ENCODE measurements at places on chromosomes 6 and 20.

DNA sequence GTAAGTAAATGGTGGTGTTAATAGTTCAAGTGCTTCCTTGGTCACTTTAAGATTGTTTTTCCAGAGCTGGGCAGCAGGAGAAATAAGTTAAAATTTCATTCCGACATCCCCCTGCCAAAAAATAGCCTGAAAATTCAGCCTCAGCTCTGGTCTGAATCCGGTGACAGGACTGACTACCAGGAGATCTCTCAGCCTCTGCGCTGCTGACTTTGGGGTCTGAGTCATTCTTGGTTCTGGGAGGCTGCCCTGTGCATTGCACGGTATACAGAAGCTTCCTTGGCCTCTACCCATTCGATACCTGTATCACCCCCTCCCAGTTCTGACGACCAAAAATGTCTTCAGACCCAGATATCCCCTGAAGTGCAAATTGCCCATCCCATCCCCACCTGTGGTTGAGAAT lies 36.3 kb upstream of the TFAP2C start:
- no peak for DNase-seq

DNA sequence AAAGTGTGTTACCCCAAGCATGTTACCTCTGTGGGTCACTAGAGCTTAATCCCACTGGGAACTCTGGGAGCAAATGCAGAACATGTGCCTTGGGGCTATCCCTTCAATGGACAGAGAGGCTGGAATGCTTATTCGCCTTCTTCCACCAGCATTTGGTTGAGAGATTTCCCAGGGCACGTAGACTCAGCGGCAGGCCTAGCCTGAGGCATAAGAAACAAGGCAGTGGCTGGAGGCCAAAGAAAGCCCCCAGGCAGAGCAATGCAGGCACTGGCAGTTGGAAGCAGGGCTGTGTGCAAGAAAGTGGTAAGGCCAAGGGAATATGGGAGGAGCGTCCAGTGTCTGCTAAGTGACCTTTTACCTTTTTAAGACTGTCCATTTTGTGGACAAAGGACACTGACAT lies 114.0 kb upstream of the FLRT3 start:
- DNase-seq: no peak

DNA sequence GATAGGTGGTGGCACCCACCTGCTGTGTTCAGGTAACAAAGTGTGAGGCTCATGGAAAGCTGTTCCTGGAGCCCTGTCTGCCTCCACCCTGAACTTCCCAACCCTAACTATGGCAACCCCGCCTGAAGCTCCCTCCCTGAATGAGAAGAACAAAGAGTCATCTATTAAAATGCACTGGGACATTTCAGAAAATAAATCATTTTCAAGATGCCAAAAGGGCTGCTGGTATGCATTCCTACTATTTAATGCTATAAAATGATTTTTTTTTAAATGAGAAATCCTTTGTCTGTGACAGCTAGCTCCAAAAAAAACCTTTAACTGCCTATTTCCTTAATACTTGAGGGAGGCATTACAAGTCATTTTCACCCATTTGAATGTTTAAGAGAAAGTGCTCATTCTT lies 84.3 kb upstream of the MRPS10 start:
- DNase-seq: no peak

GRCh38 chr6:142195862-142196541 lies 48.9 kb downstream of the VTA1 start:
- peak; percentile 4 for DNase-seq

DNA sequence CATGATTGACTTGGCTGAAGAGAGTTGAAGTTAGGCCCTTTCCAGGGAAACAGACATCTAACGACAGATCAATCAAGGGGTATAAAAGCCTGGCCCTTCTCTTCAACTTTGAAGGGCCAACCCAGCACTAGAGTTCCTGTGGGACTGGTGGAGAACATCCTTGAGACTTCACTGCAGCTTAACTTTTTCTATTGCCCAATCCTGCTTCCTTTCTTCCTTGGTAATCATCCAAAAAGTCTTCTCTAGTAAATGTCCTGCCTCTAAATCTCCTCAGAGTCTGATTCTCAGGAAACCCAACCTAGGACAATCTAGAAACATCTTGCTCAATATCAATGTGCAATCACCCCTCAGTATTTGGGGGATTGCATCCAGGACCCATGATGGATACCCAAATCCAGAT lies 1.9 kb downstream of the MKKS start:
- DNase-seq: no peak

- no peak for DNase-seq
Measured at GRCh38 chr6:106643061-106643460, 13.7 kb downstream of the QRSL1 start.

GRCh38 chr6:168525926-168526630 lies 85.1 kb downstream of the SMOC2 start:
- no peak for DNase-seq

DNA sequence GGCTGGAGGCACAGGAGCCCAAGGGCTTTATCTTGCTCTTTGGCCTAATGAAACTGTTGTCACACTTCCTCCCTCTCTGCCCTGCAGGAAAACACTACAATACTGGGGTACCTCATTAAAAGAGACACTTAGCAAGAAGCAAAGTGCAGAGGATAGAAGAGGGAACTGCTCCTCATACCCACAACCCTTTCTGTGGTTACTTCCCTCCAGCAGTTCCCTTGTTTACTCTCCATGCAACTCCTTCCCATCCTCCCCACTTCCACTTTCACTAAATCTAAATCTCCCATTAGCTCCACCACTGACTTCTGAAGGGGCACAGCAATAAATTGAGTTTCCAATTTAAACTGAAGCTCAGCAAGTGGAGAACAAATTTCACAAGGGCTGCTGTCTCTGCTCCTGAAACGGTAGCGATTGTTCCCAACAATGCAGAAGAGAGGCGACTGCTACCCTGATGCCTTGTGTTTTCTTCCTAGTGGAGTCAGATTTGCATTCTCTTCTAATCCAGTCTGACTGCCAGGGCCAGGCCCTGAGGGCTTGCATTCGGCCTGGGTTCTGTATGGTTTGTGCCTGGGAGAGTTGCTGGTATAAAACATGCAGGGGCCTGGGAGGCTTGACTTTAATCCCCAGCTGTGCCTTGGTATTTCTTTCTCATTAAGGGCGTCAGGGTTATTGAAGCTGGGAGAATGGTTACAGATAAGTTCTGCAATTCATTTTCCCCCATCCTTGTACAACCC lies 454.7 kb downstream of the TFAP2B start:
- no peak for DNase-seq

DNA sequence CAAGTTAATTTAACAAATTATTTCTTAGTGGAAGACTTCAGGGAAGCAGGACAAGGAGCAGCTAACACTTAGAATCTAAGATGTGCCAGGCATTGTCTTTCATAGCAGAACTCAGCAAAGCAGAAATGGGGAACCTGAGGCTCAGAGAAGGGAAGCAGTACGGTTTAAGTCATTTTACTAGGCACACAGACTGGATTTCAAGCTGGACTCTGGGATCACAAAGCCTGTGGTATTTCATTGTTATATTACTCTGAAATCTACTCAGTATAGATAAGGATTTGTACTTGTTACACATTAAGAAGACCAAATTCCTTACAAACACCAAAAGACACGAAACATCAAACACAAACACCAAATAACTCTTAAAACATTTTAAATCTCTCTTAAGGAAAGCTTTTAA lies 199.6 kb downstream of the ISM1 start:
- no peak for DNase-seq

DNA sequence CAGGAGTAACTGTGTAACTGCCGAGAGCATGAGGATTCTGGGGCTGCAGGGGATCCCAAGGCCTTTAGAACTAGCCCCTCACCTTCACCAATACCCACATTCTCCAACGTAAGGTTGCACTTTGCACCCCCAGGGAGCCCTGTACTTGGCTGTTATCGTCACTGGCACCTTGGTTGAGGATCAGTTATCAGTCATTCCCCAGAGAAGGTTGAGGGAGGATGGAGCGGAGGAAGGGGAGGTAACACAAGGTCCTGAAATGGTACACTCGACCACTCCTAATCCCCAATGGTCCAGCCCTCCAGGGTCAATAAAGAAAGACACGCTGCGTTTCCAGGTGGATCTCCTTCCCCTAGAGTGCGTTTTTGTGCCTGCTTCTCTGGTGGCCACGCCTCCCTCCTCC lies 1.1 kb upstream of the SPDEF start:
- DNase-seq: no peak

DNA sequence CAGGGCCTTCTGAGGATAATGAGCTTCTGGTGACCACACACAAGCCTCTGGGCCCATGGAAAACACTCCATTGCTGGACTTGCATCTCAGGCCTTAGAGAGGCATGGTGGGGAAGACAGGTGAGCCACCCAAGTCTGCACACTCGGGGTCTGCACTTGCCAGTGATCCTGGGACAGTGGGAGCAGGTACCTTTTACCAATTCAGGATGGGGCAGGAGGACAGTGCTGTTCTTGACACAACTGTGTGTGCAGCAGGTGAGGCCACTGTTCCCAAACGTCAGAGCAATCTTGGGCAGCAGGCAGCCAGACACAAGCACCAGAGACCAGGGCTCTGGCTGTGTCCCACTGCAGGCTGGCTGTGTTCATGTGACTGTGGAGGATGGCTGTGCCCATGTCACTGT lies 221.3 kb downstream of the ERMARD start:
- no peak for DNase-seq

GRCh38 chr20:54227751-54228150 lies 19.9 kb downstream of the PFDN4 start:
- DNase-seq: no peak

DNA sequence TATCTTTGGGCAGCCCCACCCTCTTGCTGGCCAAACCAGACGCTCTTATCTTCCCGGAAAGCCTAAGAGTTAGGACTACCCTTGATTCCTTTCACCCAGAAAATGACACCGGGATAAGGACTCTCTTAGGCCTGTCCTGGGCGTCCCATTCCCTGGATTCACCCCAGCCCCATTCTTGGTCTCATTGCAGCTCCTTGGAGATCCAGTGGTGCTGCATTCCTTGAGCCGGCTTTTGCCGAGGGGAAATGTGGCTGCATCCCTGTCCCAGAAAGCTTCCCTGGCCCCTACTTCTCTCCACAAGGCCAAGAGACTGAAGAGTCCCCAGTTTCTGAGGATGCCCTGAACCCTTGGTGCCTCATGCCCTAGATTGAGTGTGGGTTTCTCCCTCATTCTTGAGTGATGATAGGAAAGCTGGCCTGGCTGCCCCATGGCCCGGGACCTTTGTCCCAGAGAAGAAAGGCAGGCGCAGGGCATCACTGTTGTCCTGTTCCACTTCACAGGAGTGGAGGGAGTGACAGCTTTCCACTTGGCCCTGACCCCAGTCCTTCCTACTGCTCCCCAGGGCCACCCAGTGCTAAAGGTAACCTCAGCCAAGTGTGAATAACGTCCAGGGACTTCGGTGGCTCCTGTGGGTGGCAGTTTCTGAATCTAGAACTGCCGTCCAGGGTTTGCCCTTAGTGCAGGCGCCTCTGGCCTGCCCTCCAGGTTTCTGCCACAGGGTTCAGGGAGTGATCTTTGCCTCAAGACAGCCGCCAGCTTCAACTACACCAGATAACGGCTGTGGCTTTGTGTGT lies 42.7 kb upstream of the MYL9 start:
- no peak for DNase-seq

- peak; percentile 2 for DNase-seq
Measured at GRCh38 chr20:13910492-13910891, 79.9 kb downstream of the SEL1L2 start.

GRCh38 chr20:21048841-21049273 lies 57.3 kb downstream of the LINC00237 start:
- DNase-seq: no peak

DNA sequence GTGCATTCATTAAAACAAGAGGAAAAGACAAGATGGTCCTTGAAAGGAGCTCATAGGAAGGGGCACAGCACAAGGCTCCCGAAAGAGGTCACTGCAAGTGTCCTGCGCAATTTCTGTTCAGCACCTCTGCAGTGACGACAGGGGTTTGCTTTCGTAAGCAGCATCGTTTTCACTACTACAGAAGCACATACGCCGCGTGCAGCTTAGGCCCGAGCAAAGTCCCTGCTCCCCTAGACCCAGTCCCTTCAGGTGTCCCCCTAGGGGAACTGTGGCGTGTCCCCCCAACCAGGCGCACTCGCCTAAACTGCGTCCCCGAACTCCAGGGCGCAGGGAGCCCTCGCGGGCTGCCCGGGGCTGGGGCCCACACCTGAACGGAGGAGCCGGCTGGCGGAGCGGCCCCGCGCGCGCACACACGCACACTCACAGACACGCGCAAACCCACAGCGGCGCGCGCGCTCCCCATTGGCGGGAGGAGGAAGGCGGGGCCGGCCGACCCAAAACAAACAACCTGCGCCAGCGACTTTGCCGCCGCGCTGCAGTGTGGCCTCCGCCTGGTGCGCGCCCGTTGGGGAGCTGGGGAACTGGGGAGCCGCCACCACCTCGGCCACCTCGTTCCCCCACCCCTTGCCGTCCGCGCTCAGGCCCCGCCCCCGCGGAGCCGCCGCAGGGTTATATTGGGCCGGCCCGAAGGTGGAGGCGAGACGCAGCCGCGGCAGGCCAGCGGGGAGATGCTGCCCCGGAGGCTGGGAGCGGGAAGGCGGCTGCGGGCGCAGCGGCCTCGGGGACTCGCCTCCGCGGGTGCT lies at the start of gene FOXQ1:
TSS of gene FOXQ1 (plus strand) at position 699 of the 803 bp plus-strand sequence. CDS start 607 bp downstream, outside the sequence.
- peak; percentile 43 for DNase-seq

- no peak for DNase-seq
Measured at GRCh38 chr20:32780749-32781655, 18.8 kb downstream of the DNMT3B start.

- DNase-seq: no peak
Measured at GRCh38 chr6:162029873-162030576, 697.5 kb downstream of the PRKN start.

- DNase-seq: no peak
Measured at GRCh38 chr6:138227316-138227781, 9.1 kb upstream of the PBOV1 start.

- no peak for DNase-seq
Measured at GRCh38 chr6:145783796-145784195, 30.8 kb downstream of the FBXO30 start.

DNA sequence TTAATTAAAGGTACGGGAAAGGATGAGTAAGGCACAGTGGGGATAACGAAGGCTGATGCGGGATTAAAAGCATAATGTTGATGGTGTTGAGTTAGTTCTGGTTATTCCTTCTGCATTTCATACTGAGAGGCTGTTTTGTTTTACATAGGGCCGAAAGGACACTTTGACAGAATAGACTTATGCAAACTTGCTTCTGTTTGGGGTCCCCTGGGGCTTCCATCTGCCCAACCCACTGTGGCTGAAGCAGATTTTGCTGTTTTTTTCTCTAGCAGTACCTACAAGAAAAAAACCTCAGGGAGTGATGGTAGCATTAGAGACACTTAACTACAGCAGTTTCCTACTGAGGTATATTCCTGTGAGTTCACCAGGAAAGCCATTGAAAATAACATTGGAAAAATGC lies 136.1 kb upstream of the SUPT3H start:
- no peak for DNase-seq
